ENCODE measurements at places on chromosomes 3 and 15. TPM values are rescaled to one million over a fixed set of nuclear protein-coding genes. Genes with fewer than 3 reads are reported as not detected.

Gene CACNA2D2
- total RNA-seq, result not detected

Gene TF
- total RNA-seq, result 1.1 TPM

Gene PLSCR5
- total RNA-seq, result not detected

DNA sequence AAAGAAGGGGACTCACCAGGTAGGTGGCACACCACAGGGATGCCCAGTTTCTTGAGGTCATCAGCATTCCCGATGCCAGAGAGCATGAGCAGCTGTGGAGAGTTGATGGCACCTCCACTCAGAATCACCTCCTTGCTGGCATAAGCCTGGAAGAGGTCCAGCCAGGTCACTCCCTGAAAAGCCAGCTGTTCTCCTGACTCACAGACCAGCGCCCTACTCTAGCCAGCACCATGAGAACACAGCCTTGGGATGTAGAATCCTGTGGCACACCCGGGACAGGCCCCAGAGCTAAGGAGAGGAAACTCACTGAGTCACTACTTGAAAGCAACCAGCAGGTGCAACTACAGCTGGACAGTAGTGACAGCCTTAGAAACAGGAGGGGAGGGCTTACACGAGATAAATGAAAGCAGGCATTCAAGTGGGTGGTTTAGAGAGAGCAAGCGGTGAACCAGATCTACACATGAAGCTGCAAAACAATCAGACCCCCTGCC, 24.5 kb downstream of the CHDH start:
- no peak for DNase-seq

DNA sequence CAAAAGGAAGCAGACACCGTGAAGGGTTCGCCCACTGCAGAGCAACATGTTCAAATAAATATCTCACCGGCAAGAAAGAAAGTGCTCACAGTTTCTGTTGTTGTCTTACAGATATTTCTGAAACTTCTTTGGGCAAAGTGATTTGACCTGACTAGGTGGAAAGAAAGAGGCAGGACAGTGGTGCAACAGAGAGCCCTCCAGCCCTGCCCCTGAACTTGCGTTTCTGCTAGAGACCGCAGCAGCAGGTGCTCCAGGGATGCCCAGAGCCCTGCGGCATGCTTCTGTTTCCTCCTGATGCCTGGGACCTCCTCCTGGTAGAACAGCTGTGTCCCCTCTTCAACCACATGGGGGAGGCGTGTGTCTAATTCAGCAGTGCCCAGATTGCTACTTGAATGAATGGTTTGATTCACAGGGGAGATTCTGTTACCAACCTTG, 123.4 kb downstream of the ATP10A start:
- DNase-seq, result no peak

DNA sequence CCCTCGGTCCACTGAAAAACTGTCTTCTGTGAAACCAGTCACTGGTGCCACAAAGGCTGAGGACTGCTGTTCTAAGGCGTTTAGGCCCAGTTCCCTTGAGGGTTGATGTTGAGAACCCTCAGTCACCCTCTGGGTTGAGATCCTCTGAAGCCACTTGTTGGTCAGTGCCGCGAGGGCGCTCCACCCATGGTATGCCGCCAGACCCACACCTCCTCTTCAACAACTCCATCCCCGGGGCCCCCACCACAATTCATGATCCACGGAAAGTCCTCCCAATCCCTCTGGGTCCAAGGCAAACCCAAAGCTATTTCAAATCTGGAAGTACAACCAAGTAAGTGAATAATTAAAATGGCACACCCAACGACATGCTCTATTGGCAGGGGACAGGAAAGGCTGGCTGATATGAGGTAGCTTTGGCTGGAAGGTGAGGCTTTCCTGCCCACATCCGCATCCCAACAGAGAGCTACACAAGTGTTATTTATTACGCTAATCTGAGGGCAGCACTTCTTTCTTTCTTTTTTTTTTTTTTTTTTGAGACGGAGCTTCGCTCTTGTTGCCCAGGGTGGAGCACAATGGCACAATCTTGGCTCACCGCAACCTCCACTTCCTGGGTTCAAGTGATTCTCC, 58.1 kb downstream of the XXYLT1 start:
- DNase-seq, result no peak

DNA sequence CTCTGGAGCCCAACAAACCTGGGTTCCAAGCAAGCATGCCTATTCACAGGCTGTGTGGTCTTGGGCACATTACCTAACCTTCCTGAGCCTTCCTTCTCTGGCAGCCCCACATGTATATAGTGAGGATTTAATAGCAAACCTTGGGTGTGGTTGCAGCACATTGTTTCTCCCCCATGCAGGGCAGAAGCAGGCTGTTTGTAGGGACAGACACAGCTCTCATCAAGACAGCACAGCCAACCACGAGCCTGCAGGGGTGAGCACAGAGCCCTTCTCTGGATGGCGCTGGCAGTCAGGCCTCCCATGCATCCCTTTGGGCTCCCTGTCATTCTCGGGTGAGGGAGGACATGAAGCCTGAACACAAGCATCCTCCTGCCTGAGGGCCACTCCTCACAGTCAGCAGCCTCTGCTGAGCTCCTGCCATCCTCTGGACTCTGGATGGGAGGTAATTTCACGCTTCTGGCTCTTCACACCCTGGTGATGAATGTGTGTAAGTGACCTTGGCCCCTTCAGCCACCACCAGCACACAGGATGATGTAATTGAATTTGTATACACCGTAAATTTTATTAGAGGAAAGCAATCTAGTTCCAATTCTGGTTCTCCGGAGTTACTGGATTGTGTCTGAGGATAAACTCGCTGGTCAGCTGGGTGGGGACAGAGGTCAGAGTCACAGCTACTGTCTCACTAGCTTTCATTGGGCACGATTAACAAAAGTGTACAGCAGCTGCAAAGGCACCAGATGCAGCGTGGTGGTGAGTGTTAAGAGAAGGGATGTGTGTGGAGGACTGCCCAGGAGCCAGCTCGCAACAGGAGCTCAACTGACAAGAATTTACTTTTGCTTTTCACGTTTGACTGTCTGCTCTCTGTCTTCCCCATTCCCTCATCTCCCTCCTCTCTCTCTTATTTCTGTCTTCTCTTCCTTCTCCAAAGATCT, 118.1 kb downstream of the CLSTN2 start:
- DNase-seq, result no peak

DNA sequence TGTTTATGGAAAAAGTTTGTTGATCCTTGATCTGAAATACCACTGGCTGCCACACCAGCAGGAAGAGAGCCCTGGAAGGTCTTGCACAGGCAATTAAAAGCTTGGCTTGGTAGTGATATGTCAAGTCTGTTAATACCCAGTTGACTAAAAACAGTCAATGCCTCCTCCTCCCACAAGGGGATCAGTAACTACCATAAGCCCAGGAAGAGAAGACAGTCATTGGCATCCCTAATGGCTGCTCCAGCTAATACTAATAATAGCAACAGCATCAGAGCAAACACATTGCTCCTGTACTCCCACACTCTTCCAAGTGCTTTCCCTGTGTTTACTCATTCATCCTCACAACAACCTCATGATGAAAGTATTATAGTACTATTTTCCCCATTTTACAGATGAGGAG, 528.6 kb downstream of the TAFA4 start:
- no peak for DNase-seq

DNA sequence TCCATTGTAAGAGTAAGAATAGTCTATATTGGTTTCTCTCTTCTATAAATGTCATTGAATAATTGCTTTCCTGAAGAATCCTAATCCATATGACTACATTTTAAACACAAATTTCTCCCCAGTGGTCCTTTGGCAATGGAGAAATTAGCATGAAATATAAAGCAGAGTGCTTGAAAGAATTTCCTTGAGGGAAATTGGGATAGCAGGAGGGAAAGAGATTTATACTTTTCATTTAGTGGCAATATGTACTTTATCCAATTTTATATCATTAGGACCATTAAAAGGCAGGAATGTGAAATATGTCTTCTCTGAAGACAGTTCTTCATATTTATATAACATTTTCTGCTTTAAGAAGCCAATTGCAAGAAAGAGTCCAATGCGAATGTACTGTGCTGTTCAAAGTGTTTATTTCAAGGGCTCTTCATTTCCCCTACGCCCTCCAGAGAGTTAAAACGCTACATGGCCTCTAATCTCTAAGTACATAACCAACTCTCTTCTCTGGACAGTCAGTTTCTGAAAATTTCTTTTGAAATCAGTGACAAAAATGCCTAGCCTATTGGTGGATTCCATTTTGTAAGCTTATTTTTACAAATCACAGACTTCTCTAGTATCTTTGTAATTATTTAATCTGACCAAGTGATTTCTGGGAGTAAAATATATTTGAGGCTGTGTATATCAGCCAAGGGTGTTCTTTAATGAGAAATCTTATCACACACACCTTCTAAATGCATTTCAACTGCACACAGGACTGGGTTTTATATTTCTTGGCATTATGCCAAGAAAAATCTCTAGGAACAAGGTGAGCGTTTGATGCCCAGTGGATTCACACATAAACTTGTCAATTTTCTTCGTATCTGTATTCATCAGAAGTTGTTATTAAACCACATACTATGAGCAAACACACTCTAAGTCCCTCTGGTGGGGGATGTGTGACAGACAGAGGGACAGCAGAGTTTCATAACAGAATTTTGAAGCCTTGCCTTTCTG, 51.2 kb downstream of the KCNAB1 start:
- no peak for DNase-seq

GRCh38 chr3:32500231-32500630, 2.4 kb downstream of the CMTM6 start:
- no peak for DNase-seq

DNA sequence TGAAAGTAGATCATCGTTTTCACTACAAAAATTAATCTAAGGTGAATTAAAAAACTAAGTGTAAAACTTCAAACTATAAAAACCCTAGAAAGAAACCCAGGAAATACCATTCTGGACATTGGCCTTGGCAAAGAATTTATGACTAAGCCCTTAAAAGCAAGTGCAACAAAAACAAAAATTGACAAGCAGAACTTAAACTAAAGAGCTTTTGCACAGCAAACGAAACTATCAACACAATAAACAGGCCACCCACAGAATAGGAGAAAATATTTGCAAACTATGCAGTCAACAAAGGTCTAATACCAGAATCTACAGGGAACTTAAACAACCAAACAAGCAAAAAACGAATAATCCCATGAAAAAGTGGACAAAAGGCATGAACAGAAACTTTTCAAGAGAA, 302.0 kb downstream of the CHST2 start:
- DNase-seq, result no peak

- no peak for DNase-seq
Measured at GRCh38 chr15:95405447-95405846, 925.1 kb upstream of the NR2F2 start.

GRCh38 chr3:124407260-124407659, 323.0 kb upstream of the UMPS start:
- no peak for DNase-seq

DNA sequence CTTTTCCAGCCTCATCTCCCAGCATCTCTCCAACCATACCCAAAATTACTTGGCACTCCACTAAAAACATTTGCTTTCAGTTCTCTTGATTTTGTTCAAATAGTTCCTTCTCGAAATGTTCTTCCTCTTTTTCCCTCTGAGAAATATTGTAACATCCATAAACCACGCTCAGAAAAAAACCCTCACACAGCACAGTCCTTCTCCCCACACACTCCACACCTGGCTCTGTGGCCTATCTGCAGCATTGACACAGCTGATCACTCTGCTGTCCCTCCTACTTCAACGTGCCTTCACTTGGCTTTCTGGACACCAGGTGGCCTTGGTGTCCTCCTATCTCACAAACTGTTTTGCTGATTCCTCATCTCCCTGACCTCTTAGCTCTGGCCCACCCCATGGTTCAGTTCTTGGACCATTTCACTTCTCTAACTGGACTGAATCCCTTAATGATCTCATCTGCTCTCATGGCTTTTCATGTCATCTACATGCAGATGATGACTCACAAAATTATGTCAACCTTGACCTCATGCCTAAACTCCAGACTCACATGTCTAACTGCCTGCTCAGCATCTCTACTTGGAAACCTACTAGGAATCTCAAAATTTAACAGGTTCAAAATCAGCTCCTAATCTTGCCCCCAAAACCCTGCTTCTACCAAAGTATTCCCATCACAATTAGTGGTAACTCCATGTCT, 93.3 kb downstream of the TRIM42 start:
- no peak for DNase-seq

All from Calu3 (cell line).